OCI-LY7 (cell line): ENCODE measurements at places on chromosomes 12 and 14.

DNA sequence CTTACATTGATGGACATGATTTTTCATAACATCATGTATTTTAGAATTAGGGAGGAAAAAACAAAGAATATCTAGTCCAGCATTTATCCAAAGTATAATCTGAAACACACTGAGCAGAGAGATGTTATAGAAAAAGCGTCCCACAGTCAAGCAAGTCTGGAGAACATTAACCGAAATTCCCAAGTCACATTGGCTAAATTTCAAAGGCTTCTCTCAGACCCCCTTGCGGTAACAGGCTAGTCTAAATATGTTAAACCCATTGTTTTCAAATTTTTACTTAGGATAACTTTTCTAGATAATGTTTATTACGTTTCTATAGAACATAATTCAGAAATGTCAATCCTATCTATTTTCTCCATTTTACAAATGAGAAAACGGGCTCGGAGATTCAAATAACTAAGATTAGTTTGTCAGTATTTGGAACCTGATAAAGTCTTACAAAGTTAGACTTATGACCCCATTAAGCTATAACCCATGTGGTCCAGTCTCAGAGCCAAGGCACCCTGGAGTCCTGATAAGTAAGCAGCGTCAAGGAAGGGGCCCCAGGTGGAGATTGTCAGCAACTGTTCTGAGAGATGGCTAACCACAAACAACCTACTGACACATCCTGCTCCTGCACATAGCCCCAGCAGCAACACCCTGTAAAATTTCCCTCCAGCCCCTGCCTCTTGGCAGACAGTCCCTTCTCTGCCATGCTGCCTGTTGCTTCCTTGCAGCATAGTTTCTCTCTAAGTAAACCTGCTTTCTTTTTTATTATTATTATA lies 220.6 kb upstream of the TMEM260 start:
- DNase-seq = no peak

DNA sequence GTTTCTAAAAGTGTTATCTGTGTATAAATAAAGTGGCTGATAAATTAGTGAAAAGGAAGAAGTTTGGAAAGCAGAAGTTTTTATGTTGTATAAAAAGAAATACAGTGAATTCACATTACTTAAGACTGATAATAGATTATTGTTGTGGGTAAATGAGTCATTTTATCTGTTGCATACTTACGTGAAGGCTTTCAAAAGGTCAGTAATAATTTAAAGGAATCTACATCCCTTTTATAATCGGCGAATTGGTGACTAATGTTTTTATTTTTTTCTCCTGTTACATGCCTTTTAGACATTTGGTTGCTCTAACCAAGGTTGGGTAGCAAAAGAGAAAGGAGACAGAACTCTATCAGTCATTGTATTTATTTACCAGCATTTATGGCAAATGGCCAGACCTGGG lies 155.9 kb downstream of the SLC41A2 start:
- DNase-seq = no peak

GRCh38 chr14:68819260-68819691 lies 26.4 kb upstream of the ZFP36L1 start:
- DNase-seq = no peak

DNA sequence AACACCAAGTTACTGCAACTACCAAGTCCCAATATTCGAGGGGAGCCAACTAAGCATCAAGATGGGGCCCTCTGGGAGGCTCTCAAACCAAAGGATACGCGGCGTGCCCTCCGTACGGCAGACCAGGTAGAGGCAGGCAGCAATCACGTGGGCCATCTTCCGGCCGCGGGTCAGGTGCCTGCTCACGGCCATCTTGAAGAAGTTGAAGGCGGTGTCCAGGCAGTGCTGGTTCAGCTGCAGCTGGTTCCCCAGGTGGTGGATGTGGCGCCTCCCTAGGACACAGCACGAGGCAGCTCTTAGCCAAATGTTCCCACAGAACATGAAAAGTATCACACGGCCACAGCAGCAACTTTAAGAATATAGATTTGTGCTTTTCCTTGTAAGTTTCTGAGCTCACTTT lies 24.3 kb downstream of the BTBD6 start:
- DNase-seq = no peak

DNA sequence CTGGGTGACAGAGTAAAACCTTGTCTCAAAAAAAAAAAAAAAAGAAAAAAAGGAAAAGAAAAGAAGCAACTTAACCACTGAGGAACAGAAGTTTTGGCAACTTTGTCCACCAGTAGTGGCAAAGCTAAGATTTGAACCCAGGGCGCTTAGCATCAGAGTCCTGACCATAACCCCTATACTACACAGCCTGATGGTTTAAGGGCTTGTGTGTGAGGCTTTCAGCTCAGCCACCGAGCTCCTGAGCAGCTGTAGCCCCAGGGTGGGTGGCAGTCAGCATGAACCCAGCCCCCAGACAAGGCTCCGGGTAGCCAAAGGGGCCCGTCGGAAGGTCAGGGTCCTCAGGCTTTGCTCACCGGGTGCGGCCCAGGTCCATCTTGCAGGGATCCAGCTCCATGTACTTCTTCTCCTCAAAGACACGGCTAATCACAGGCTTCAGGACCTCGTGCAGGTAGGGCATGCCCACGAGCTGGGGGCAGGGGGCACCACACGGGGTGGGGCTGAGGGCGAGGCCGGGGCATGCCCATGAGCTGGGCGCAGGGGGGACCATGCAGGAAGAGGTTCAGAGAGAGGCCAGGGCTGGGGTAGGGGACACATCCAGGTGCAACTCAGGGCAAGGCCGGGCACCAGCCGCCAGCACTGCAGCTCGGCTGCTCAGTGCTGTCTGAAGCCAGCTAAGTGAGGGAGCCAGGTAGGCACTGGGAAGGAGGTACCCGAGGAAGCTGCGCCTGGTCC lies 20.9 kb downstream of the RASAL1 start:
- DNase-seq = no peak

DNA sequence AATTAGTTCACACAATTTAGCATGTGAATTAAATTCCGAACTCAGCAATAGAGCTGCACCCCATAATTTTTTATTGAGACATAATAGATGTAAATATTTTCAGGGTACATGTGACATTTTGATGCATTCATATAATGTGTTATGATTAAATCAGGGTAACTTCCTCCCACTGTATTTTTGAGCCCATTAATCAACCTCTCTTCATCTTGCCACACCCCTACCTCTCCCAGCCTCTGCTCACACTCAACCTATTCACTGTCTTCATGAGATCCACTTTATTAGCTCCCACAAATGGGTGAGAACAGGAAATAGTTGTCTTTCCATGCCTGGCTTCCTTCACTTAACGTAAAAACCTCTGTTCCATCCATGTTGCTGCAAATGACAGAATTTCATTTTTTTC lies 14.7 kb downstream of the IL26 start:
- DNase-seq = no peak
